ENCODE measurements at places on chromosomes 2 and 18.
A peak's percentile ranks its signal among the peaks of the same experiment; 100 is the strongest.

GRCh38 chr2:105403241-105403782 lies 4.5 kb upstream of the FHL2 start:
- peaks cover 74% of the 10 kb centered on the region for H3K4me1 ChIP-seq
- H3K27me3 ChIP-seq = peaks cover 20% of the 10 kb centered on the region
- DNase-seq = no peak
- H3K27ac ChIP-seq = peak overlapping the region; percentile 75

GRCh38 chr2:128362889-128363228 lies 44.2 kb upstream of the HS6ST1 start:
- H3K4me1 ChIP-seq = peaks cover 7% of the 10 kb centered on the region
- no peaks in the 10 kb centered on the region for H3K36me3 ChIP-seq
- no peaks in the 10 kb centered on the region for H3K27me3 ChIP-seq
- no peak overlapping the region for H3K4me3 ChIP-seq
- H3K27ac ChIP-seq = no peak overlapping the region

- H3K27ac ChIP-seq = no peak overlapping the region
- H3K4me1 ChIP-seq = peaks cover 37% of the 10 kb centered on the region
- H3K36me3 ChIP-seq = peaks cover 55% of the 10 kb centered on the region
- no peak for DNase-seq
- H3K27me3 ChIP-seq = no peaks in the 10 kb centered on the region
- H3K4me3 ChIP-seq = no peak overlapping the region
Measured at GRCh38 chr2:38733300-38733971, 17.7 kb downstream of the SRSF7 start.

- DNase-seq = no peak
- no peak overlapping the region for H3K27ac ChIP-seq
- no peak overlapping the region for H3K4me3 ChIP-seq
- peaks cover 36% of the 10 kb centered on the region for H3K36me3 ChIP-seq
- H3K27me3 ChIP-seq = no peaks in the 10 kb centered on the region
- H3K4me1 ChIP-seq = no peaks in the 10 kb centered on the region
Measured at GRCh38 chr18:62085756-62086155, 101.1 kb downstream of the PIGN start.

GRCh38 chr2:120294008-120294340 lies 41.3 kb downstream of the RALB start:
- H3K4me3 ChIP-seq = no peak overlapping the region
- H3K27ac ChIP-seq = peak overlapping the region; percentile 36
- H3K4me1 ChIP-seq = peaks cover 44% of the 10 kb centered on the region
- no peaks in the 10 kb centered on the region for H3K27me3 ChIP-seq
- H3K36me3 ChIP-seq = peaks cover 51% of the 10 kb centered on the region
- DNase-seq = no peak

DNA sequence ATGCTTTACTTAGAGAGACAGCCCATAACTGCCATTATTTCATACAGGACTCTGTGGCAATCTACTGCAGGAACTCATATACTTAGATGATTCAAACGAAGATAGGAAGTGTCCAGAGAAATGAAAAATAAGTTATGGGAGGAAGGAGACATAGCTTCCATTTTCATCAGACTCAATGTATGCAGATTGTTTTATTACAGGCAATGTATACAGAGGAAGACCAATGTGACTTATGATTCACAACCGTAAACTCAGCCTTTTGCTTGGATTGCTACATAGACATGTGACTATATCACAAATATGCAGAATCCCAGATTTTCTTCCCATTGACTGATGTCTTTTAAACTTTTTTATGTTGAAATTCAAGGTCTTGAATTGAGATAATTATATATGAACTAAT lies 793.4 kb downstream of the SATB2 start:
- no peak for DNase-seq
- H3K4me3 ChIP-seq = no peak overlapping the region
- no peak overlapping the region for H3K27ac ChIP-seq
- H3K36me3 ChIP-seq = no peaks in the 10 kb centered on the region

Data from left ventricle myocardium inferior (tissue), 1 donor.